ENCODE measurements at places on chromosomes 3 and 15.

GRCh38 chr3:41202834-41203345 lies 3.6 kb downstream of the CTNNB1 start:
- no peak for DNase-seq

GRCh38 chr3:14453876-14454638 lies 51.7 kb downstream of the SLC6A6 start:
- no peak for DNase-seq

- DNase-seq, result no peak
Measured at GRCh38 chr3:153313302-153313965, 151.4 kb downstream of the RAP2B start.

DNA sequence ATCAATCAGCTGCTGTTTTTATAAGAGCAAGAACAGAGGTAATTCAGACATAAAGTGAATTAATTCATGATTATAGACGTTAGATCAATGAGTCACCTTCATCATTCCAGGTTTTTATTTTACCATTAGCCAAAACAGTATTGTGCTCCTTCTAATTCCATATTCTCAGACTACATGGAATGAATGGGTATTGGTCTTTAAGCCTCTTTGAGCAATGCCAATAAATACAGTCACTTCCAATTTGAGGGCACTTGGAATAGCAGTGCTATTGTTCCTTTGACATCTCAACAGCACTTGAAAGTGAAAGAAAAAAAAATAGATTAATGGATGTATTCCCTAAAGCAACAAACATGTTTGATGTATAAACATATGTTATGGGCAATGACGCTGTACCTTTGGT lies 830.9 kb upstream of the CFAP20DC start:
- DNase-seq, result no peak

DNA sequence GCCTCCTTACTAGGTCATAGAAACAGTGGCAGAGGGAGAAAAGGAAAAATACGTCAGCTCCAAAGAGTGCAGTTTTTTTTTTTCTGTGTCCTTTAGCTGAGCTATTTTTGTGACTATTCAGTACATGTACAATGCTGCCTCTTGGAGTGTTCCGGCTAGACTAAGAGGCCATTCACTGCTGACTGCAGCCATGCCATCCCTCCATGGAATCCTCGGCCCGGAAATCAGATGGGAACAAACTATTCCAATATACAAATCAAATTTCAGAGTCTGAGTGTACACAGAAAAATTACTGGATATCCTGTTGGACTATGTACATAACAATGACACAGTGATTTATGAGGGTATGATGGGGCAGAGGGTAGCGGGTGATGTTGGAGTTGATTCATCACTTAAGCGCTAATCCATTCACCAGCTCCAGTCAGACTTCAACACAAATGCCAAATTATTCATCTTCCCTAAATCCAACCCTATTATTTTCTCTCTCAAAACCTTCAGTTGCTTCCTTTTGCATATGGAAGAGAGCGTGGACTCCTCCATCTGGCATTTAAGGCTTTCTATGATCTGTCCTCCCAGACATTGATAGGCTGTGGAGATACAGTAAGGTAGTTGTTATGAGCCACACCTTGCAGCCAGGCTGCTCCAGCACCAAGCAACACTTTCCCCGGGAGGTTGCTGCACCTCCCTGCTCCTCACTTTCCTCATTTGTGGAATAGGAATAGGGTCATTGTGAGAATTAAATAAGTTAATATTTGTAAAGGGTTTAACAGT lies 109.1 kb downstream of the LPP start:
- no peak for DNase-seq

DNA sequence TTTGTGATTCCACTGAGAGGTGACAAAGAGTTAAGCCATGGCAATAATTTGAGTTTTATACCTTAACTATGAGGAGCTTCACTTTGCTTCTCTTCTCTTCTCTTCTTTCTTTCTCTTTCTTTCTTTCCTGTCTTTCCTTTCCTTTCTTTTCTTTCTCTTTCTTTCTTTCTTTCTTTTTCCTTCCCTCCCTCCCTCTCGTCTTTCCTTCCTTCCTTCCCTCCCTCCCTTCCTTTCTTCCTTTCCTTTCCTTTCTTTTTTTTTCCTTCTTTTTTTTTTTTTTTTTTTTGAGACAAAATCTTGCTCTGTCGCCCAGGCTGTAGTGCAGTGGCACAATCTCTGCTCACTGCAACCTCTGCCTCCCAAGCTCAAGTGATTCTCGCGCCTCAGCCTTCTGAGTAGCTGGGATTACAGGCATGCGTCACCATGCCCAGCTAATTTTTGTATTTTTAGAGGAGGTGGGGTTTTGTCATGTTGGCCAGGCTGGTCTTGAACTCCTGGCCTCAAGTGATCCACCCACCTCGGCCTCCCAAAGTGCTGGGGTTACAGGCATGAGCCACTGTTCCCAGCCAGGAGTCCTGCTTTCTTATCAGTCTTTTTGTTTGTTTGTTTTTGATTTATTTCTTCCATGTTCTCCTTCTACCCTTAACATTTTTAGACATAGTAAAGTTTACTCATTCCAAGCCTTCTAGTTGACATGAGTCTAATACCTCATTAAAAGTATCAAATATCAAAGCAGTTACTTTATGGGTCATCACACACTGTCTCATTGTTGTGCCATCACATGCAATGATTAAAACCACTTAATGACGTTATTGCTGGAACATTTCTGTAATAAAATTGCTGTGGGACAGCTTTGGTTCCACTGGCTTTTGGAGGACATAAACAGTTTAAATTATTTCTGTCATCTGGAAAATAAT lies 29.9 kb downstream of the SLC49A4 start:
- no peak for DNase-seq

DNA sequence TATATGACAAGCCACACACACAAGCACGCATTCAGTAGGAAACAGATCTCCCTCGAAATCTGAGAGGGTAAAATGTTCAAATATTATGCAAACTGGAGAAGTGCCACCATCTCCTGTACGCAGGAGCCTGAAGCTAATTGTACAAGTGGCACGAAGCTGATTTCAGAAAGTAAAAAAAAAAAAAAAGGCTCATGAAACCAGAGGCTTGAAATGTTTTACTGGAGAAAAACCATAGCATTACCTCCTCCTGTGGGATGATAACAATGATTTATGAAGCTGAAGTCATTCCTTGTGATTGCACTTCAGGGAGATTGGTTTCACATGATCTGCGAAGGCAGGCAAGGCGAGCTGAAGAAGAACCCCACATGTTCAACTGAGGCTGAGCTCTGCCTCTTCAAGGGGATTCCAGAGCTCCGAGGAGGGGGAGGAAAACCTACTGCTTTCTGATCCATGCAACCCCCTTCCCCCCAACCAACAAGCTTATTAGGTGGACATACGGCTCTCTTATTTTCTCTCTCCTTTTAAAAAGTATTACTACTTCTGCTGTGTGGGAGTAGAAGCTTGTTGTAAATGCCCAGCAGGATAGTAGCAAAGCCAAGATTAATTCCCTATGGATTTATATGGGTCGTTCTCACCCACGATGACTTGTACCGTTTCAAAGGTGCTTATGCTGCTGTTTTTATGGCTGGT lies 101.1 kb downstream of the GREM1 start:
- DNase-seq, result no peak

GRCh38 chr3:128882719-128883118 lies 3.3 kb downstream of the ACAD9 start:
- no peak for DNase-seq

DNA sequence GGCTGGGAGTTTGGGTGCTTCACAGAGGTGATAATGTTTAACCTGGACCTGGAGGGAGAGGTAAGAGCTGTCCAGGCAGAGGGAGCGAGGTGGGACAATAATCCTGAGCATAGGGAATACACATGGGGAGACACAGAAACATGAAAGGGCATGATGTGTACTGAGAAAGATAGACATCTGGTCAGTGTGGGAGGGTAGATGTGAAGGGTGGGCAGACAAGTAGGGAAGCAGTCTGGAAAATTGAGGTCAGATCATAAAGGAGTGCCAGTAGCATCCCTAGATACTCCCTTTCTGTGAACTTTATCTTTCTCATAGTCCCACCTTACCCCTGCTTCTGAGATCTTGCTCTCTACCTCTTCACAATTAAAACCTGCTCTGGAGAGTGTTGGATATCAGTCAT lies 12.0 kb upstream of the GLCE start:
- DNase-seq, result no peak

GRCh38 chr15:94416820-94417219 lies 185.5 kb downstream of the MCTP2 start:
- no peak for DNase-seq

- no peak for DNase-seq
Measured at GRCh38 chr3:32066686-32067085, 39.7 kb upstream of the GPD1L start.

DNA sequence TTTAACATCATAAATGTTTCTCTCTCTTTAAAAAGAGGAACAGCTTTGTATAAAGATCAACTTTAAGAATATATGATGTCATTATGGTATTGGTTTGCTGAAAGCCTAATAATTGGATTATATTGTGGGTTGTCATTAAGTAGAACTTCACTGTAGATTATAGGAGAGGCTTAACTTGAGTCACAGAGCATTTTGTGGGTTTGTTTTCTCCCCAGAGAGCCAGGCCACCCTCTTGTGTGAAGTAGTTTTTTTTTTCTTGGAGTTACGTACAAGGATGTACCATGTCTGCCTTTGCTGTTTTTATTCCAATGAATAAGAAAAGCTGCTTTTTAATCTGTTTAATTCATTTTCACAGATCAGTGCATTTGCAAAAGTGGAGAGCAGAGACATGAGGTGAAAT lies 354.8 kb upstream of the TBL1XR1 start:
- no peak for DNase-seq

DNA sequence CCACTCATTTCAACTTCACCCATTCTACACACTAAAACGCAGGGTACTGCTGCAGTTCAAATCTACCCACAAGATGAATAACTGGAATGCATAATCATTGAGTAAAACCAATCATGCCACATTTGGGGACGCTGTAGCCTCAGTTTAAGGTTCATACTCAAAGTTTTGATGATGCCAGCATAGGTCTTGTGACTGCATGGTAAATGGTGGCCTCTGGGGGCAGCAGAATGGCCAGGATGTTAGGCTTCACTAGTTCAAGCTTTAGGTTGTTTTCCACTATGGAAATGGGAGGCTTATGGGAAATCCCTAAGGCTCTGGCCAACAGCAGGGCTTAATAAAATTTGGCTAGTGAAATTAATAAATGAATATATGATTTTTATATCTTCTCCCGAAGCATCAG lies 104.3 kb upstream of the TSC22D2 start:
- DNase-seq, result no peak

DNA sequence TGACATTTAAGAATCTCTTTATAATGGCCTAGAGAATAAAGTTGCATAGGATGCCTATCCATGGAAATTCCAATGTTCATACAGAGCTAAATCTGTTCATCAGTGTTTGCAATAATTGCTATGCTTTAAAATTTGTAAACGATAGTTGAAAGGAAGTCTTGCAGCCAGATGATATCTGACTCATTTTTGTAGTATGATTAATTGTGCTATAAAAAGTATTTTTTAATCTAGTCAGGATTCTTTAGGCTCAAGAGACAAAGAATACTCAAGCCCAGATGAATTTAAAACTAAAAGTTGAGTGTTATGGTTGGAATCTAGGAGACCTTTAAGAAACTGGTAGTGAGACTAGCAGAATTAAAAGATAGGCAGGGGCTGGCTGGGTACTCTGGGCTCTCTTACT lies 50.5 kb downstream of the SUCNR1 start:
- DNase-seq, result no peak

DNA sequence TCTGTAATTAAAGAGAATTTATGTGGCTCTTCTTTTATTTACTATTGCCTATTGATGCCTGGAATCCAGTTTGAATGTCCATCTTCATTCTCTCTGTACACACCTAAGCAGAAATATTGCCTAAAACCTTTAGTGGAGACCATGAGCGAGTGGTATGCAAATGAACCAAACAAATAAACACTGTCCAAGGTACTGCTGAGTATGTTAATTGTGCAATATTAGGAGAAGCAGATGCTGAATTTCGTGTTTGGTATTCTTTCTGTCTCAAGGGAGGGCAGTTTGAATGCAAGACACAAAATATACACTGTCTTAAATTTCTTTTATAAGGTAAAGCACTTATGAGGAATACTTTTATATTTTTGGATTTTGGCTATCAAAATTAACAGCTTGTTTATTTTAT lies 440.9 kb downstream of the RBMS3 start:
- DNase-seq, result no peak

GRCh38 chr3:45462522-45463265 lies 74.3 kb downstream of the LARS2 start:
- no peak for DNase-seq

DNA sequence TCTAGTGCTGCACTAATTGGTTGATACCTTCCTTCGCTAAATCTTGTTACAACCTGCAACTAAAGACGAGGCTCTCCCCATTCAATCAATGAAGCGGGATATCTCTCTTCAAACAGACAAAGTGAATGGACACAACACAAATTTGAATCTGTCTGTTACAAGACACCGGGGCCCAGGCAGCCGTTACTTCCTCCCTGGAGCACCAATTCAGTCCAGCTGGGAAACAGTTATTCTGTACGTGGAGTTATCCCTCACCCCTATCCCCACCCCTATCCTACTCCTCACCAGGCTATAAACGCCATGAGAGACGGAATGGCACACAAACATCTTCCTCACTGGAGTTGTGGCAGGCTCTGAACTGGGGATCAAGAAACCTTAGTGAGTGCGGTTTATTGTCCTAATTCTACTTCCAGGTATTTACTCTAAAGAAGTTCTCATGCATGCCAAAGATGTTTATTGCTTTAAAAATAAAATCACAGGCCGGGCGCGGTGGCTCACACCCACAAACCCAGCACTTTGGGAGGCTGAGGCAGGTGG lies 181.8 kb downstream of the FOXP1 start:
- DNase-seq, result no peak

- DNase-seq, result no peak
Measured at GRCh38 chr3:184186902-184187207, 856 bp downstream of the ABCF3 start.

DNA sequence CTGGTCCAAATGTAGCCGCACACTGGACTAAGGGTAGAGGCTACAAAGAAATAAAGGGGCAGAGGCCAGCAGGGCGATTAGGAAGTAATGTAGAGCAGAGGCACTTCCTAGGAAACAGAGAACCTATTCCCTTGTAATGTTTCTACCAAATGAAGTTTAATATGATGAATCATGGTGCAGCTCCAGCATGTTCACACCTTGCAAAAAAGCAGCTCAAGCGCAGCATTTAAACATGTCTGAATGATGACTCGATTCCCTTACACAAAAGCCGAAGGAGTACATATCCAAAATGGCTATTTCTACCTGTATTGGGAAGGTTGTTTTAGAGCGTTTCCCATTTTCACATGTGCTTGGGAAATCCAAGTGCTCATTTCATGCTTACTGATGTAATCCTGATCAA lies 204.8 kb downstream of the MECOM start:
- no peak for DNase-seq

Data from stimulated activated CD8-positive, alpha-beta memory T cell treated with anti-CD3 and anti-CD28 coated beads, Interleukin-4, amount 100 ng/mL, for 4 hours (primary cell).